Karpas-422 (cell line): ENCODE measurements at places on chromosomes 16 and 17. TPM values are rescaled to one million over a fixed set of nuclear protein-coding genes. Genes with fewer than 3 reads are reported as not detected.

- no peak overlapping the region for H3K4me3 ChIP-seq
- peaks cover 4% of the 10 kb centered on the region for H3K4me1 ChIP-seq
- DNase-seq: no peak
- no peaks in the 10 kb centered on the region for H3K27me3 ChIP-seq
- H3K27ac ChIP-seq: no peak overlapping the region
Measured at GRCh38 chr17:50564916-50565315, 4.4 kb downstream of the CACNA1G start.

DNA sequence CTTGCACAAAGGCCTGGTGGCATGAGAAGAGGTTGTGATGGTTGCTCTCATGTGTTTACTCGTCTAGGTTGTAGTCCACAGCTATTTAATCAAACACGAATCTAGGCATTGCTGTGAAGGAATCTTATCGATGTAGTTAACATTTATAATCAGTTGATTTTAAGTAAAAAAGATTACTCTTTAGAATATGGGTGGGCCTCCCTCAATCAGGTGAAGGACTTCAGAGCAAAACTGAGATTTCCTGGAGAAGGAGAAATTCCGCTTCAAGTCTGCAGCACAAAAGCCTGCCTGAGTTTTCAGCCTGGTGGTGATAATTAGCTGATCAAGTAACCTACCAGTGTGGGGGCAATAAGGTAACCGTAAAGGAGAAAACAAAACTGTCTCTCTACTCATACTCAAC lies 523.6 kb downstream of the GRIN2A start:
- H3K27me3 ChIP-seq: no peaks in the 10 kb centered on the region
- no peak for DNase-seq
- H3K27ac ChIP-seq: no peak overlapping the region
- H3K4me3 ChIP-seq: no peak overlapping the region
- no peaks in the 10 kb centered on the region for H3K4me1 ChIP-seq
- H3K36me3 ChIP-seq: no peaks in the 10 kb centered on the region

GRCh38 chr16:24445216-24445615 lies 94.2 kb upstream of the RBBP6 start:
- no peak overlapping the region for H3K4me3 ChIP-seq
- no peaks in the 10 kb centered on the region for H3K4me1 ChIP-seq
- H3K36me3 ChIP-seq: no peaks in the 10 kb centered on the region
- H3K27ac ChIP-seq: no peak overlapping the region
- no peak for DNase-seq

DNA sequence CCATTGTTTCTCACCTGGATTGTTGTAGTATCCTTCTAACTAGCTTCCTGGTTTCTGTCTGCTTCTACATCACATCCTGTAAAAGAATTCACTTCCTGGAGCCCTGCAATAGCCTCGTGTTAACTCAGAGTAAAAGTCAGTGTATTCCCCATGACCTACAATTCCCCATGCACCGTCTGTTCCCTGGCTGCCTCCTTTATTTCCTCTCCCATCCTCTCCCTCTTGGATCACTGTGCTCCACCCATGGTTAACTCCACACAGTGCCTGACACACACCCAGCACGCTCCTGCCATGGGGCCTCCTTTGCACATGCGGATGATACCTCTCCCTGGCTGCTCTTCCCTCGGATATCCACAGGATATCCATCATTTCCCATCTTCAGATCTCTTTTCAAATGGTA lies 301.4 kb upstream of the IRX3 start:
- H3K4me3 ChIP-seq: no peak overlapping the region
- H3K36me3 ChIP-seq: no peaks in the 10 kb centered on the region
- no peak for DNase-seq
- H3K27me3 ChIP-seq: no peaks in the 10 kb centered on the region

DNA sequence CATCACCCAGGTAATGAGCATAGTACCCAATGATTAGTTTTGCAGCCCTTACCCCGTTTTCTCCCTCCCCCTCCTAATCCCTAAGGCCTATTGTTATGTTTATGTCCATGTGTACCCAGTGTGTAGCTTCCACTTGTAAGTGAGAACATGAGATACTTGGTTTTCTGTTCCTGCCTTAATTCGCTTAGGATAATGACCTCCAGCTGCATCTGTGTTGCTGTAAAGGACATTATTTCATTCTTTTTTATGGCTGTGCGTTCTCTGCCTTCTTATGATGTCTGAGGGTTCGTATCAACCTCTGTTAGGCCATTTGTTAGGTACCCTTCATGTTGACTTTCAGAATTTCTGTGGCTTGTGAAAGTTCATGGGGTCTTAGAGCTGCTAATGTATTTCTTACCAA lies 31.0 kb downstream of the CTCF start:
- no peak overlapping the region for H3K4me3 ChIP-seq
- no peaks in the 10 kb centered on the region for H3K4me1 ChIP-seq
- peaks cover under 1% of the 10 kb centered on the region; the same call in 1 of the 2 replicates for H3K36me3 ChIP-seq
- DNase-seq: no peak
- no peak overlapping the region for H3K27ac ChIP-seq

DNA sequence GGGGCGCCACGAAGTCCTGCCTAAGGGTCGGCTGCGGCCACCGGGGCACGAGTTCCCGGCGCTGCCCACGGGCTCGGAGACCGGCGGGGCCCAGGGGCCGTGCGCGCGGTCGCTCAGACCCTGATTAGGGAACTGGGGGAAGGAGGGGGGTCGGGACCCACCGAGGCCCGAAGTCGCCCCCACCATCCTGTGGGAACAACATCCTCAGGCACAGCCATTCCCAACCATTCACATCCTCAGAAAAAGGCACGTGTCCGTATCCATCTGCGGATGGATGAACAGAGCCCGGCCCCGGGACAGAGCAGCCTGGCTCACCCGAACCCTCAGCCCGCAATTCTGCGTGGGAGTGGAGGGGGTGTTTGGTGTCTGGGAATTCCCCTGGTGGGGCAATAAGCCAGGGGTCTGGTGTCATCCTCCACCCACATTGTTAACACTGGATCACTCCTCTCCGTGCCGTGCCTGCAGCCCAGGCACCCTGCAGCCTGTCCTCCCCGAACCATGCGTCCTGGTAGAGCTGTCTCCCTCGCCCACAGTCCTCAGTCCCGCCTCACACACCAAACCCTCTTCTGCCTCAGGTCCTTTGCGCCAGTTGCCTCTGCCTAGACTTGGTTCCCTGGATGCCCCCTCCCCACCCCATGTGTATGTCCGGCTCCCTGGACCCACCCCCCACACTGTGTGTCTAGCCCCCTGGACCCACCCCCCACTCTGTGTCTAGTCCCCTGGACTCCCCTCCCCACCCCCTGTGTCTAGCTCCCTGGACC lies 789 bp upstream of the CCDC57 start:
- H3K4me3 ChIP-seq: peak overlapping the region; percentile 93
- DNase-seq: peak; percentile 62
- peaks cover 15% of the 10 kb centered on the region for H3K4me1 ChIP-seq
- no peaks in the 10 kb centered on the region for H3K36me3 ChIP-seq
- no peak overlapping the region for H3K27ac ChIP-seq

- no peaks in the 10 kb centered on the region for H3K36me3 ChIP-seq
- peak; percentile 95 for DNase-seq
- peak within 1 kb of the TSS; percentile 76 for H3K27ac ChIP-seq
- H3K27me3 ChIP-seq: no peaks in the 10 kb centered on the region
Measured at GRCh38 chr17:1627982-1628855, at the start of gene SLC43A2. TSS of gene SLC43A2 (minus strand) at chr17:1628834. CDS start at chr17:1627874, 960 bp downstream.

DNA sequence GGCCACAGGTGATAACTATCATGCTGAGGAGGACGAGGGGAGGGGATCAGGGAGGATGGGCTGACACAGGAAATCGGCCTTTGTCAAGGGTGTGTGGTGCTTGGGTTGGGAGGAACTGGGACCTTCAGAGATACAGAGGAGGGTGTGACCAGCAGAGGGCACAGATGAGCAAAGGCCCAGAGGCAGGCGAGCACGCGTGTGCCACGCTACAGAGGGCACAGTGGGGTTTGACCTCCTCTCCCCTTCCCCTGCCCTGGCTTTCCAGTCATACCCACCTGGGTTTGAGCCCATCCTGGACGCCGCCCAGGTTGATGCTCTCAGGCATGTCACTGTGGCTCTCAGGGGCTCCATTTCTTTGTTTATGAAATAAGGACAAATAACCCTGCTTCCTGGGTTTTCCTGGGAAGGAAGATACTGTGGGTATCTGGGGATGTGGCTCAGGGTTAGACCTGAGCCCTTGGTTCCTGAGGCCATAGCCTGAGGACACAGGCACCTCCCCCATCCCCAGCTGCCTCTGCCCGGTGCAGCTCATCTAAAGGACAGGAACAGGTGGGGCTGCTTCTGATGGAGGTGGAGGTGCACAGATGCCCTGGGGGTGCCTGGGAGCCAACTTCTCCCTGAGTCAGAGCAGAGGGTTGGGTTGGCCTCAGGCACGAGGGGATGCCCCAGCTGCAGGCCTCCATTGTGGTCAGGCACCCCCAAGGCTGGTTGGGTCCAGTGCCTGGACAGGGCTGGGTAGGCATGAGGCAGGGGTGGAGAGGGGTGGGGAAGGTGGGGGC lies 51.8 kb downstream of the BEAN1 start:
- no peak overlapping the region for H3K4me3 ChIP-seq
- 0 out of 2 replicates have a peak, but pooled peaks cover 3% of the 10 kb centered on the region for H3K4me1 ChIP-seq
- H3K36me3 ChIP-seq: no peaks in the 10 kb centered on the region
- no peak overlapping the region for H3K27ac ChIP-seq

DNA sequence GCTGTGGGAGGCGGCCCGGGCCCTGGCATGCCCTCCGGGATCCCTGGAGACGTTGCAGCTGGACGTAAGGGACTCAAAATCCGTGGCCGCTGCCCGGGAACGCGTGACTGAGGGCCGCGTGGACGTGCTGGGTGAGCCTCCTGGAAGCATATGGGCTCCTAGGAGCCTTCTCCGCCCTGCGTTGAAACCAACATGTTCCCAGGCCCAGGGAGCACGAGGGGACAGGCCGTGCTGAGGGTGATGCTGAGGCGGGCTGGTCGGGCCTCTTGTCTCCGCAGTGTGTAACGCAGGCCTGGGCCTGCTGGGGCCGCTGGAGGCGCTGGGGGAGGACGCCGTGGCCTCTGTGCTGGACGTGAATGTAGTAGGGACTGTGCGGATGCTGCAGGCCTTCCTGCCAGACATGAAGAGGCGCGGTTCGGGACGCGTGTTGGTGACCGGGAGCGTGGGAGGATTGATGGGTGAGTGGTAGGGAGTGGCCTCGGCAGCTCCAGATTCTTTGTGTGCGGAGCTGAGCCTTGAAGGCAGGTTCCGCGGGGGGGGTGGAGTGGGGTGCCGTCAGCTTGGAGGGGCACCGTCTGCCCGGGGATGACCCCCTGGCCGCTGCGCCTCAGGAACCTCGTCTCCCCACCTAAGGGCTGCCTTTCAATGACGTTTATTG lies 567 bp downstream of the HSD17B1 start:
- no peaks in the 10 kb centered on the region for H3K36me3 ChIP-seq
- H3K27me3 ChIP-seq: no peaks in the 10 kb centered on the region
- peak overlapping the region; percentile 83; the same call in 1 of the 2 replicates for H3K4me3 ChIP-seq
- no peak overlapping the region for H3K27ac ChIP-seq
- H3K4me1 ChIP-seq: peaks cover 32% of the 10 kb centered on the region

DNA sequence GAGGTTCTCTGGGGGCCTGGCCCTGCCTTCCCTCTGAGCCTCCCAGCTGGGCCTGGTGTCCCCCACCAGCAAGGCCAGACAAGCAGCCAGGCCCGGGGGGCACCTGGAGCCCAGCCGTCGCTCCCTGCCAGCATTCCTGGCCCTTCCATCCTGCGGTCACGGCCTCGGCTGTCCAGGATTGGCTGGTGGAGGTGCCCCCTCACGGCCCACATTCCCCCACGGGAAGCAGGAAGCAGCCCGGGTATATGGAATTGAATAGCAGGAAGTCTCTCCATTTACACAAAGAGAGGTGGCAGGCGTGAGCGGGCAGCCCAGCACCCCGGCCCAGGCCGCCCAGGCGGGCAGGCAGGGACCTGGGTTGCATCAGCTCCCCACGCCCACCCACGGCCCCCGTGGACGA lies 14.5 kb downstream of the TRAF7 start:
- DNase-seq: no peak
- H3K27ac ChIP-seq: no peak overlapping the region
- H3K4me1 ChIP-seq: no peaks in the 10 kb centered on the region

DNA sequence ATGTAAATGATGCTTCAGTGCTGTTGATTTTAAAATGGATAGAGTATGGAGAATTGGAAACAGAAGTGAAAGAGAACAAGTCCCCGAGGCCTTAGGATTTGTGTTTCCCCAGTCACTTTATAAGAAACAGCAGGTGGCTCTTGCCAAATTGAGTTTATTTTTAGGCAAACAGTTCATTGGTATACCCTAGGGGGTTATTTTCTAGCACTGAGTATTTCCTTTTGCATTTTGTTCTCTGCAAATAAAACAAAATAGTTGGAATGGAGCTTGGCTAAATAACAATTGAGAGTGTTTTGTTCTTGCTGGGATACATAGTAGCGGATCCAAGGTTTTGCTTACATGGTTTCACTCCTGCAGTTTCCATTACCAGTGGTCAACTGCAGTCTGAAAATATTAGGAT lies 591.1 kb upstream of the C16orf82 start:
- no peak overlapping the region for H3K4me3 ChIP-seq
- no peak for DNase-seq
- no peaks in the 10 kb centered on the region for H3K4me1 ChIP-seq
- H3K36me3 ChIP-seq: no peaks in the 10 kb centered on the region

DNA sequence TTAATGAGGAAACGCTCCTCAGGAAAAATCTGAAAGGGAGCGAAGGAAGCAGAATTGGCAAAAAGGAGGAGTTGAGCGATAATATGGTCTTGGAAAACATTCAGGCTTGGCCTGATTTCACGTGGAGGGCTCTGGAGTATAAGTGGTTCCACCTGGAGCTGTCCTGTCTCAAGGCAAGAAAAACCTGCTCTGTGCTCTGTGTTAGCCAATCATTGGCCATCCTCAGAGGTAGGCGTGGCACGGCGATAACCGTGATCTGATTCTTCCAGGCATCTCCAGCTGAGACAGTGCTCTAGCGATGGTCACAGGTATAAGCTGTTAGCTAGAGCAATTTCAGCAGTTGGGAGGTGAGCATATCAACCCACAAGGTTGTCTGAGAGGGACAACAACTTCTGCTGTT lies 450.5 kb upstream of the MAF start:
- H3K36me3 ChIP-seq: no peaks in the 10 kb centered on the region
- H3K4me3 ChIP-seq: no peak overlapping the region
- H3K27ac ChIP-seq: no peak overlapping the region
- no peaks in the 10 kb centered on the region for H3K27me3 ChIP-seq
- no peaks in the 10 kb centered on the region for H3K4me1 ChIP-seq

DNA sequence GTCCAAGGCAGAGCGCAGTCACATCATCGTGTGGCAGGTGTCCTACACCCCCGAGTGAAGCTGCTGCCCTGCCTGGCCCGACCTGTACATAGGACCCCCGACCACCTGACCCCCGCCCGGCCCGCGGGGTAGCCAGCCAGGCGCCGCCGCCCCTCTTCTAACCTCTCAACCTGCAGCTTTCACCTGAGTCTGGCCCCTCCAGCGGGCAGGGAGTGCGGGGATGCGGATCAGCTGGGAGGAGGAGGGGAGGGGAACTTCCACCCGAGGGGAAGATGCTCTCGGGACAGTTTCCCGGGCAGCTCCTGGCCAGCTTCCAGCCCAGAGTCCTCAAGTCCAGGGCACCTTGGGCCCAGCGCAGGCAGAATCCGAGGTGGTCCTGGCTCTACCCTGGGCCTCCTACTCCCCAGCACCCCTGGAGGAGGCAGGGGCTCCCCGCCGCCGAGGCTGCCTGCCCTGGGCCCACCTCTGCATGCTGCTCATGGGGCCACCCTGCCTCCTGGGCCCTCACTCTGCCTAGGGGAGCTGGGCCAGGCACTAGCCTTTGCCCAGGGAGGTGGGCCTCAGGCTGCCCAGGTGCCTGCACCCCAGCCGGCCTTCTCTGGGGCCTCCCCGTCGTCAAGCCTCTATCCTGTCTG lies 2.5 kb downstream of the NME3 start:
- H3K27ac ChIP-seq: no peak overlapping the region
- H3K4me3 ChIP-seq: no peak overlapping the region
- peaks cover 18% of the 10 kb centered on the region for H3K4me1 ChIP-seq
- H3K36me3 ChIP-seq: no peaks in the 10 kb centered on the region; the same call in none of the 2 replicates
- H3K27me3 ChIP-seq: no peaks in the 10 kb centered on the region

The MT1E gene
- not detected in 2 replicates for total RNA-seq

The WFDC1 gene
- total RNA-seq: not detected in 2 replicates

The RCVRN gene
- not detected in 2 replicates for total RNA-seq

The ERI2 gene
- 12.3 and 17.0 TPM in 2 replicates for total RNA-seq

The TMEM101 gene
- 26.6 and 42.4 TPM in 2 replicates for total RNA-seq

The PMP22 gene
- not detected in 2 replicates for total RNA-seq

The NOXO1 gene
- not detected in 2 replicates for total RNA-seq
